Stimulated activated CD8-positive, alpha-beta memory T cell treated with anti-CD3 and anti-CD28 coated beads, Interleukin-15, amount 100 ng/mL, for 4 hours (primary cell): ENCODE measurements at places on chromosomes 7 and 10.

- DNase-seq, result no peak
Observed at GRCh38 chr7:80420876-80421275, 91.0 kb downstream of the GNAT3 start.

DNA sequence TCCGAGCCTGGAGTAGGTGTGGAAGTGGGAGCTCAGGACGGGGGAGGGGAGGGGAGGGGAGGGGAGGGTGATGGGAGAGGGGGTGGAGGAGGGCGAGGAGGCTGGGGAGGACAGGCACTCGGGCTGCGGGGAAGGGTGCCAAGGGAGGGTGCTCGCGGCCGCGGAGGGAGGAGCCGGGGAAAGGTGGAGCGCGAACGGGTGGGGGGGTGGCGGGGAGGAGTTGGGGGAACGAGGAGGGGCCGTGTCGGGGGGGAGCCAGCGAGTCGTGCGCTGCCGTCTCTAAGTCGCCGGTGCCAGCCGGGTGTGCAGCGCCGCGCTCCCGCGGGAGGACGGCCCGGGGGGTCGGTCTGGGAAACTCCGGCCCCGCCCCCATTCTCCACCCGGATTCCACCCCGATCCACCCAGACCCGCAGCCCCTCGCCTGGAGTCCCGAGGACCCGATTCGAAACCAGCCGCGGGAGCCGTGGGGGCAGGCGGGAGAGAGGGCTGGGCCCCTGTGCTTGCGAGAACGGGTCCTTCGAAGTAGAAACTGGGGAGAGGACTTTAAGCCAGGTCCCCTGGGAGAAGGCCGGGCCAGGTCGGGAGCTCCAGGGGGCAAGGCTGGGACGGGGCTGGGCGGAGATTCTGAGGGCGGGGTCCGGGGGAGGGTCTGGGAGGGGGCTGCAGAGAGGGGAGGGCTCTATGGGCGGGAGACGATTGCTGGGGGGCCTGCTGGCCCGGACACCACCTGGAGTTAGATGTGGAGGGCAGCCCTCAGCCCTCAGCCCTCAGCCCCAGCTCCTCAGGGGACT is at the start of gene ZNF467:
Gene ZNF467 (minus strand): TSS at position 143 of the 791 bp plus-strand sequence. CDS start 2,556 bp downstream, outside the sequence.
- no peak for DNase-seq

DNA sequence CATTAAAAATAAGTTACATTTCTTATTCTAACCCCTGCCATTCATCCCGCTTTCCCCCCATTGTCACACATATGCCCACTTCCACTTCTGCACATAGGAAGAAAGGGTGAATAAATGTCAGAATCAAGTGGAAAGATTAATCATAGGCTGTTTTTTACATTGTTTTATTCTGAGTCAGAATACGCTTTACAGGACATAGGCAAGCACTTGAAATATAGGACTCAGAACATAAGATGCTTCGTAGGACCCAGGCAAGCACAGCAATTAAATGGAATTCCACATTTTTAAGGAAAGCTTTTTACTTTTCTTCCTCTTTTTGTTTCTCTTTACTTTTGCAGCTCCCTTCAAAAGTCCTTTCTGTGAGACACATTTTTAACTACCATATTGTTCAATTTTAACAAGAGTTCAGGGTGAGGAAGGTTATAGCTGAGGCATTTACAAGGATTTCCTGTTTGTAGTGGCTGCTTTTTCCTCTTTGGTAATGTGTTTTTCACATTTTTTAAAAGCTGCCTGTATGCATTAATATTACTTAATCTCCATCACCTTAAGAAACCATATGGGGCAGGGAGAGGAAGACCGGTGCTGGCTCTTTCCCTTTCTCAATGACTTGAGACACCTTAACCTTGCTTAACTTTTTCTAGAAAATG is 130.0 kb downstream of the TES start:
- DNase-seq, result no peak

DNA sequence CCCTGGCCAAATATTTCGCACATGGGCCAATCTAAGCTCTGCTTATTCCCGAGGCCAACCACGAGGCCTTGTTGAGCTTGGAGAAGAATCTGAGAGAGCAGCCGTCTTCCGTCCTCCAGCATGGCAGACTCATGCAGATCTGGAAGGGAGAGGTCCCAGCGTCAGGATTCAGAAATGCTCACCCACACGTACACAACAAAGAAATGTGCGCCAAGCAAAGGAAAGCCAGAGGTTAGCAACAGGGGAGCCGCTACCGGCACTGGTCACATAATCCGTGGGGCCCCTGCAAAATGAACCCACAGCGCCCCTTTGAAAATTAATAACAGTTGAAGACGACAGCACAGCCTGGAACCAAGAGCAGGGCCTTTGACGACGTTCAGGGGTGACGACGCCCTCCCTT is 25.4 kb upstream of the PRKAG2 start:
- DNase-seq, result no peak

DNA sequence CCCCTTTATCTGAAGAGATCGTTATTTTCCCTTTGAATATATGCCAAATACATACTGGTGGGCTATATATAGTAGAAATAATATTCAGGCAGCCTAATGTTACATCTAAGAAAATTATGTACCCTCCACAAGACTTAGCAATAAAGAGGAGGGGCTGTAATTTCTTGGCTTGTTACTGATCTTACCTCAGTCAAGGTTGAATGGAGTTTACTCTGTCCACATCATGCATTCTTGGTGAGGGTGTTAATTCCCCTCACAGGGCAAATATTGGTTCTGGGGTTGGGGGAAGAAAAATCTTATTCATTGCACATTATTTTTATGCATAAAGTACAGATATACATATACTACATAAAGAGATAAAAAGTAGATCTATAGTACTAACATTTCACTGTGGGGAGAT is 145.8 kb upstream of the ANK3 start:
- no peak for DNase-seq

GRCh38 chr7:28245123-28245878 is 64.7 kb upstream of the JAZF1 start:
- no peak for DNase-seq

DNA sequence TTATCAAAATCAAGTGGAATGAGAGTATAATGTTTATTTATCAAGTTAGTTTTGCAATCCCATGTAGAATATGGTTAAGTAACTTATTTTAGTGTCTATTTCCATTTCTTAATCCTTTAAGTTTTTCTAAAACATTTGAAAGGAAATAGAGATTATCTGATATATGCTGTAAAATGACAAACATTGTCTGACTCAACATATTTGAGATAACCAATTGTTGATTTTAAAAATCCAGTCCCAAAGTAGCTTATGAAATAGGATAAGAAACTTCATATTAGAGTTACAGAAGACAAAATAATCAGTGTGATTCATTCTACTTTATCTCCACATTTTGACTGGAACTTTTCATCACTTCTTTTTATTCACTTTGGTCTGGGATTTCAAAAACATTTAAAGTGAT is 38.7 kb upstream of the CDK1 start:
- no peak for DNase-seq

DNA sequence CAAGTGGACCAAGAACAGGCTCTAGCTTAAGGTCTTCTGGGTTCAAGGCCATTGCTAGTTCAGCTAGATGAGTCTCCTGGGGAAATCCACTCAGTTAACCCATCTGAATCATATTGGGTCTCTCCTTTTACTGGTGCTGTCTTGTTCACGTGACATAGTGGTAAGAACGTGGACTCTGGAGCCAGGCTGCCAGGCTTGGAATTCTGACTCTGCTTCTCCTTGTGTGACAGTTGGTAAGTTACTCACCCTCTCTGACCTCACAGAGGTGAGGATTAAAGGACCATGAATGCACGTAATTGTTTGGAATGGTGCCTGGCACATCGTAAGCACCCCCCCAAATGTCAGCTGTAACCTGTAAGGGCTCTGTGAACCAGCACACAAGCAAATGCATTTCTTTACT is 9.7 kb upstream of the CALU start:
- no peak for DNase-seq

- DNase-seq, result no peak
Observed at GRCh38 chr7:2287745-2288144, 26.5 kb downstream of the SNX8 start.

- no peak for DNase-seq
Observed at GRCh38 chr7:16590424-16590823, 55.1 kb downstream of the ANKMY2 start.

DNA sequence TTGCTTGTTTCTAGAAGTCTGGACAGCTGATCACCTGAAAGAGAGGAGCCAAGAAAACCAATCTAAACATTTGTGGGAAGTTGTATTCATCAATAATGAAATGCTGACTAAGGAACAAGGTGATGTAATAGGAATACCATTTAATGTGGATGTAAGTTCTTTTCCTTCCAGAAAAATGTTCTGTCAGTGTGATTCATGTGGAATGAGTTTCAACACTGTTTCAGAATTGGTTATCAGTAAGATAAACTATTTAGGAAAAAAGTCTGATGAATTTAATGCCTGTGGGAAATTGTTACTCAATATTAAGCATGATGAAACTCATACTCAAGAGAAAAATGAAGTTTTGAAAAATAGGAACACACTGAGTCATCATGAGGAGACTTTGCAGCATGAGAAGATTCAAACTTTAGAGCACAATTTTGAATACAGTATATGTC is 39.8 kb upstream of the ZNF37A start:
- DNase-seq, result no peak

DNA sequence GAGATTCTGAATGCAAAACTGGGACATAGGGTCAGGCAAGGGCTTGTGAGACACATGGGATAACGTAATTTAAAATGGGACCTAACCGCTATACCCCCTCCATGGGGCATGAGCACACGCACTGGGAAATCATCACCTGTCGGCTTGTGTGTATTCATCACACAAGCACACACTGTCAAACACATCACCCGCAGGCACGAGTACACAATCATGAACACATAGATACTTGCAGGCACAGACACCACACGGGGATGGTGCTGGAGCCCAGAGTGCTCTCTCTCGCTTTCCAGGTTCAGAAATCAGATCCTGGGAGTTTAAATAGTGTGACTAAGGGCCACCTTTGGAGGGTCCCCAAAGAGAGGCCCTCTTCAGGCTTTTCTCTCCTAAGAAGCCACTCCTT is 19.6 kb upstream of the TLX1 start:
- DNase-seq, result no peak

GRCh38 chr10:70403483-70404035 is 386 bp upstream of the EIF4EBP2 start:
- no peak for DNase-seq

DNA sequence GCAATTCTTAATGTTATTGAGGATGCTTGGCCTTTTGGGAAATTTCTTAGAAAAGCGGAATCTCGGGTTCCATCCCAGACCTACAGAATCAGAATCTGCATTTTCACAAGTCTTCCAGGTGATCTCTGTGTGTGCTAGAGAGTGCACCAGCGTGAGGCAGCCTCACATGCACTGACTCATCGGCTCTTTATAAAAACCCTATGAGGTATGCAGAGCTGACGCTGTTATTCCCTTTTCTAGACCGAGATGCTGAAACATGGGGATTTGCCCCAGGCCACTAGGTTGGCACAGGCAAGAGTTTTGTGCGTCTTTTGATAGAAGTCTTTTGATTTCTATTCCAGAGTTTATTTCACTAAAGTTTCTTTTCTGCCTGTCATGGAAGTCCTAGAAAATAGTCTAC is 61.2 kb downstream of the CDCA7L start:
- DNase-seq, result no peak

GRCh38 chr7:131305152-131305551 is 22.5 kb upstream of the MKLN1 start:
- DNase-seq, result no peak
